Naive B cell (primary cell): ENCODE measurements at places on chromosomes 2 and 18. TPM values are rescaled to one million over a fixed set of nuclear protein-coding genes. Genes with fewer than 3 reads are reported as not detected.

XRCC5 gene
- 276 TPM for polyA plus RNA-seq

PLCD4 gene
- not detected for polyA plus RNA-seq

MERTK gene
- not detected for polyA plus RNA-seq

POTEC gene
- polyA plus RNA-seq: not detected

SLC14A1 gene
- 1.0 TPM for polyA plus RNA-seq

LAMA1 gene
- polyA plus RNA-seq: not detected
